ENCODE measurements at places on chromosomes 3 and 15.
A peak's percentile ranks its signal among the peaks of the same experiment; 100 is the strongest.

- DNase-seq = no peak
These were observed 51.0 kb downstream of the MCF2L2 start for GRCh38 chr3:183377307-183377959.

GRCh38 chr3:52820736-52821135 is 9.7 kb downstream of the ITIH4 start:
- DNase-seq = no peak

DNA sequence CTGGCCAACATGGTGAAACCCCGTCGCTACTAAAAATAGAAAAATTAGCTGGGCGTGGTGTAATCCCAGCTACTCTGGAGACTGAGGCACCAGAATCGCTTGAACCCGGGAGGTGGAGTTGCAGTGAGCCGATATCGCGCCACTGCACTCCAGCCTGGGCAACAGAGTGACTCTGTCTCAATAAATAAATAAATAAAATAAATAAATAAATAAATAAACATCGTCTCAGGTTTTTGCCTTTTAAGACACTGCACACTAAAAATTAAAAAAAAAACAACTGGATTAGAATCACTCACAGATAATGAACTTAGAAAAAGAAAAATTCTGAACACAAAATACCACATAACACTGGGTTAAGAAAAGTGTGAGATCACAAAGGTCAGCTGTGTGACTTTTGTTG is 2.4 kb downstream of the ZBTB11 start:
- DNase-seq = no peak

DNA sequence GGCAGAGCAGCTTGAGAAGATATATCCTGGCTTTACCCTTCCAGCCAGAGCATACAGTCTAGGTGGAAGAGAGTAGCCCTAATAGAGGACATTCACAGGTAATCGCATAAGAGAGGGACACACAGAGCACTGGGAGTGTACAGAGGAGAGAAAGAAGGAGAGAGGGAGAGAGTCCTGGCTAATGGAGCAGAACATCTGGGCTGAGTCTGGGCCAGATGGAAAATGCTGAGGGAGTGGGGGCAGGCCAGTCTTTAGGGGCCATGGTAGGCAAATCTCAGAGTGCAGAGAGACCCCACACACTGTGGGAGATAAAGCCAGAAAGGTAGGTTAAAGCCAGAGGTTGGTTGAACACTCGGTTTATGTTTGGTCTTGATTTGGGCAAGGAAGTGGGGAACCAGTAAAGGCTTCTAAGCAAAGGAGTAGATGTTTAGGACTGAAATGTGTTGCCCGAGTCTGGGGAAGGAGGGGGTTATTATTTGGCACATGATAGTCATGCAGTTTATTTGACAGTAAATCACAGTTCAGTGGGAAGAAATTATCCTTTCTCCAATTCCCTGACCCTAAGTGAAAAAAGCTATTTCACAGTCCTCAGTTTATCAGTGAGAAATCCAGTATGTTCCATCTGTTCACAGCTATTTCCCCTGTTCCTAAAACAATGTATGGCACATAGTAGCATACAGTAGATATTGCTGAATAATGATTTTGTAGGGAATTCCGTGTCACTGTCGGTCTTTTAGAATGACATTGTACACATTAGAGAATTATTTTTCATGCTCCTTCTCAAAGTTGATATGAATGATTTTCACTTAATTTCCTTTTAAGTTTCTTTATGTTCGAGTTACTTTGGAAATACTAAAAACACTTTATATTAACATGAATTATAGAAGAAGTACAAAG is 45.7 kb downstream of the PDHB start:
- DNase-seq = no peak

GRCh38 chr3:137105277-137105977 is 147.6 kb downstream of the IL20RB start:
- no peak for DNase-seq

- DNase-seq = no peak
These were observed 39.1 kb downstream of the COL6A5 start for GRCh38 chr3:130384476-130385025.

- DNase-seq = no peak
These were observed 13.8 kb upstream of the CCR1 start for GRCh38 chr3:46221938-46222337.

DNA sequence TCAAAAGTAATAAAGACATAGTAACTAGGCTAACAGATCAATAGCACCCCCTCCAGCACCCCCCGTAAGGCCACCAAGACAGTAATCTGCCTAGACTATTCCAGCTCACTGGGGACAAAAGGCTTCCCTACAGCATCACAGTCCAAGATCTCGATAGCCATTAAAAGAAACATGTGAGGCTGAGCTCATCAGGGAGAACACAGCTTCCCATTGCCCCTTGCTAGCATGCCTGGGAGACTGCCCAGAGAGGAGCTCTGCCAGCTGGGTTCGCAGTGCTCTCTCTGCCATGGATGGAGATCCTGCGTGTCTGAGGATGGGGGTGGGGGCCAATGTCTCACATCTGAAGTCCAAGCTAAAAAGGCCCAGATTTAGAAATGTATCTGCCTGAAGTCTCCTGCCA is 17.8 kb downstream of the LRIG1 start:
- no peak for DNase-seq

- no peak for DNase-seq
These were observed 1.4 kb downstream of the IGF1R start for GRCh38 chr15:98649472-98650416.

DNA sequence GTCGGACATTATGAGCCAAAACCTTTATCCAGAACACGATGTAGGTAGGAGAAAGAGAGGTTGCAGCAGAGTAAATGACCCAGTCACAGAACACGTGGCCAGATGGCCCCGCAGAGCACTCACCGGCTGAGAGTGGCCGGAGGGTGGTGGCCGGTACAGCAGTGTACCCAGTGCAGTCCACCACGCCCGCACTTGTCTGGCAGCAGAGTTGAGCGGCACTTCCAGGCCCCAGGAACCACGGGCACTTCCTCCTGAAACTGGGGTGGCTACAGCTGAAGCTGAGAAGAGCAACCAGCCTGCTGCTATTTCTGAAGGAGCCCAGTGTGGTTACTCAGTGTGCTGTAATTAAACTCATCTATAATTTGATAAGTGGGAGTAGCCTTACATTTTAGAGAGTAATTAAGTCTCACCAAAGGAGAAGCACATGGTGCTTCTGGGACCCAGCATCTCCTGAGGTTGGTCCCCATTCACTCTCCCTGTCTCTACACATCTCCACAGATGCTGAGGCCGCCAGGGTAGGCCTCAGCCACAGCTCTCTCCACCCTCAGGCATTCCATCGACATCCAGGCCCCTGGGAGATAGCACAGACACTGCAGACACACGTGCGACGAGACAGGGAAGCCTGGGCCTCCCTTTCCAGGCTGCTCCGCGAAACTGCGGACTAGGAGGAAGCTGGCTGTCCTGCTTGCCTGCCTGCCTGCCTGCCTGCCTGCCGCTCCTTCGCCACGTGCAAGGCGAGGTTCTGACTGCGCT is 49.8 kb downstream of the BDH1 start:
- no peak for DNase-seq

GRCh38 chr3:136929977-136930670 is 27.7 kb upstream of the IL20RB start:
- no peak for DNase-seq

- no peak for DNase-seq
These were observed 226.9 kb downstream of the CACNA2D3 start for GRCh38 chr3:54349231-54349652.

DNA sequence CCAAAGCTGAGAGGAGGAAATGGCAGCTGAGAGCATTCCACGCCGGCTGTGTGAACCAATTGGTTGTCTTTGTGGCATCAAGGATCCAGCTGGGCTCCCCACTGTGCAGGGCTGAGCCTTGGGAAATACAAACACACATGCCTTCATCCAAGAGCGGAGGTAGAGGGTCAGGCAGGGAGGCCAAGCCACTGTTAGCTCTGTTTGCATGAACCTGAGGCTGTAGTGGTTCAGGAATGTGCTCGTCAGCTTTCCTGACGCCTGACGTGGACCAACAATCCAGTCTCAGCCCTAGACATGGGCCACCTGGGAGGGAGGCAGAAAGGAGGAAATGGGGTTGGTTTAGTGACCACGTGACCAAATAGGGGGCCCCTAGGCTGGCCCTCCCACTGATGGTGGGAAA is 276.9 kb downstream of the TLE3 start:
- DNase-seq = no peak

GRCh38 chr15:29268706-29269484 is 727 bp downstream of the NSMCE3 start:
- peak; percentile 9 for DNase-seq

GRCh38 chr3:87201727-87202126 is 25.4 kb upstream of the CHMP2B start:
- DNase-seq = no peak

- DNase-seq = no peak
These were observed at the start of gene SLC9A9 for GRCh38 chr3:143847787-143848631. TSS of gene SLC9A9 (minus strand) at chr3:143848468. CDS start at chr3:143848322, 146 bp downstream.

GRCh38 chr3:129119365-129120100 is 2.1 kb downstream of the RAB43 start:
- no peak for DNase-seq

DNA sequence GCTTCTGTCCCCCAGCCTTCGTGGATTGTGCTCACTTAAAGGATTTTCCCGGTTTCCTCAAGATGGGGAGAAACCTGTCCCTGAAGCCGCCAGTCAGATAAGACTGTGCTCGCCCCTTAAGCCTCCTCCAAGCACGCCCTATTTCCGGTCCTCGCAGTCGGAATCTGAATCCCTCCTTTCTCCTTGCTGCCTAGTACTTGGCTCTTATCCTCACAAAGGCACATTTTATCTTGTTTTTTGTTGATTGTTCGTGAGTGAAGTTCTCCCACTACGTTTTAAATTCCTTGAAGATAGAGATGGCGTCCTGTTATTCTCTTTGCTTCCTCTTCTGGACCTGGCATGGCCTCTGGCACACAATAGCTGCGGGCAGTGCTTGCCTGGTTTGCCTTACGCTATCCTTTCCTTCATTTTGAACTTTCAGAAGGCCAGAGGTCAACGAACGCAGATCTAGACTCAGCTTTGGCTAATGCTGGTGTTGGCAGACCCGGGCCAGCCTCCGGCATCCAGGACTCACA is 1.7 kb downstream of the CLDN11 start:
- DNase-seq = no peak

Data from stimulated activated CD8-positive, alpha-beta memory T cell treated with anti-CD3 and anti-CD28 coated beads, Interleukin-4, amount 100 ng/mL, for 1 hour (primary cell).